ENCODE measurements at places on chromosomes 12 and 14. TPM values are rescaled to one million over a fixed set of nuclear protein-coding genes. Genes with fewer than 3 reads are reported as not detected.
A peak's percentile ranks its signal among the peaks of the same experiment; 100 is the strongest.

The RALGAPA1 gene
- 50.1 TPM for total RNA-seq

The PSMA3 gene
- 189 TPM for total RNA-seq

The LRFN5 gene
- total RNA-seq = not detected

The OTUB2 gene
- 0.47 TPM for total RNA-seq

The RASSF8 gene
- total RNA-seq = 0.33 TPM

The FBRSL1 gene
- 67.2 TPM for total RNA-seq

The CCND2 gene
- total RNA-seq = 438 TPM

The MFAP5 gene
- total RNA-seq = not detected

The FAM186B gene
- total RNA-seq = 0.20 TPM

The AVPR1A gene
- not detected for total RNA-seq

DNA sequence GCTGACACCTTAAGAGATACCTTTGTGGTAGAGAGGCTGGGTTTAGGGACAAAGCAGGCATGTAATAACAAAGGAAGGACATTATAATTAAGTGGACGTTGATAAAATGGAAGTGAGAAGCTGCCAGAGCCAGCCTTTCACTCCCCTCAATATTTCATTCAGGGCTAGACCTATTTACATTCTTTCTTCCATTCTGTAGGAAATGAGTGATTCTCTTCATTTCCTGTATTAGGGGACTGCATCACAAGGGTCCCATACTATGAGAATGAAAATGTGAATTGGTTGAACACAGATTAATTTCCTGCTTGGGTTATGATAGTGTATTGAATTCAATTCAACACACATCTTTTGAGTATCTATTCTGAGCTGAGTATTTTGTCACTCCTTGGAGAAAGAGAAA lies 143.0 kb downstream of the OTOGL start:
- no peaks in the 10 kb centered on the region for H3K36me3 ChIP-seq
- no peak overlapping the region for H3K27ac ChIP-seq
- no peaks in the 10 kb centered on the region for H3K27me3 ChIP-seq
- H3K4me3 ChIP-seq = no peak overlapping the region
- DNase-seq = no peak
- H3K4me1 ChIP-seq = no peaks in the 10 kb centered on the region

DNA sequence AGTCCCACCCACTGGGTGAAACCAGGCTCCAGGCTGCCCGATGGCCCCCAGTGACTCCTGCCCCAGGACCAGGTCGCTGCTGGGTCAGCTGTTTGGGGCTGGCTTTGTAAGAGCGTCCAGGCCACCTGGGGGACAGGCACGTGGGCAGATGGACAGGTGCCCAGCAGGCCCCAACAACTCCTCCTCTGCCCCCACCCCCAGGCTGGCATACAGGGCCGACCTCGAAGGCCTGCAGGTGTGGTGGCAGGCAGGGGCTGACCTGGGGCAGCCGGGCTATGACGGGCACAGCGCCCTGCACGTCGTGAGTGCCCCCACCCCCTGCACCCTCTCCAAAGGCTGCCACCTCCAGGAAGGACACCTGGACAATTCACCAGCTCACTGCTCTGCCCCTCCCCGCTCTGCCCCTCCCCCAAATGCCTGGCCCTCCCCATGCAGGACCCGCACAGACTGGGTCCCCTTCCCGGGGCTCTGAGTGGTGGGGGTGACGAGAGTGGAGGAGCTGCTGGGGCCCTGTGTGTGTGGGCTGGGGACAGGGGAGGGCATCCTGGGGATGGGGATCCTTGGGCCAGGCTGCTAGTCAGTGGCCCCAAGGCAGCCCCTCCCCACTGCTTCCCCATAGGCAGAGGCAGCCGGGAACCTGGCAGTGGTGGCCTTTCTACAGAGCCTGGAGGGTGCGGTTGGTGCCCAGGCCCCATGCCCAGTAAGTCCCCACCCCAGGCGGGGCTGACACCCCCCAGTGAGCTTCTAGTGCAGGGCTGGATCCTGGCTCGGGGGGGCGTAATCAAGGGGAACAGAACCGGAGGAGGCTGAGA lies 26.0 kb downstream of the ASPG start:
- H3K36me3 ChIP-seq = no peaks in the 10 kb centered on the region
- H3K4me3 ChIP-seq = no peak overlapping the region
- H3K4me1 ChIP-seq = no peaks in the 10 kb centered on the region
- no peak overlapping the region for H3K27ac ChIP-seq

DNA sequence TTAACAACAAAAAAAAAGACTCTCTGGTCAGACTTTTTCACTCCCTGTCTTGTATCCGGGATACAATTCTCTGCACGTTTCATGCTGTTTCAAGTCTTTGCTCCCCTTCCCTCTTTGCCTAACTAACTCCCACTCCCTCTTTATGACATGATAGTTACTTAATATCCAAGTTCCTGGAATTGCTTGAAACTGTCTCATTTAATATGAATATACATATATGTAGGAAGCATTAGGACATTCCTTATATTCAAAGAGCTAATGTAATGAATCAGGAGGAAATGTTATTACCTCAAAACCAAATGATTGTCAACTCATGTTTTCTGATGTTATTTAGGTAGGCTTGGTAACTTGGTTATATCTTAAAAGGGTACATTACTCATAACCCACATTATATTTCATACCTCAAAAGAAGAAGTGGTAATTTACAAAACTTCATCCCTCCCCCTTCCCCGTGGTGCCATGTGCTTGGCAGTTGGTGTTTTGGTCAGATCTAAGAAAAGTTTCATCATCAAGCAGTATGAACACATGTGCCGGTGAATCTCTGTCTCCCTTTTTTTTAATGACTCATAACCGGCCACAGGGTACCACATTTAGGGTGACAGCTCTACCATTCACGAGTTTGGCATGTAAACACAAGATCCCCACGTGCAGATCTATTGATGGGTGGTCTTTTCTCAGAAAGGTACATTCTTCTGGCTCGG lies 56.5 kb downstream of the HCAR2 start:
- no peak for DNase-seq
- peak overlapping the region; percentile 17 for H3K27ac ChIP-seq
- peak overlapping the region; percentile 59 for H3K4me3 ChIP-seq
- H3K4me1 ChIP-seq = peaks cover 14% of the 10 kb centered on the region

DNA sequence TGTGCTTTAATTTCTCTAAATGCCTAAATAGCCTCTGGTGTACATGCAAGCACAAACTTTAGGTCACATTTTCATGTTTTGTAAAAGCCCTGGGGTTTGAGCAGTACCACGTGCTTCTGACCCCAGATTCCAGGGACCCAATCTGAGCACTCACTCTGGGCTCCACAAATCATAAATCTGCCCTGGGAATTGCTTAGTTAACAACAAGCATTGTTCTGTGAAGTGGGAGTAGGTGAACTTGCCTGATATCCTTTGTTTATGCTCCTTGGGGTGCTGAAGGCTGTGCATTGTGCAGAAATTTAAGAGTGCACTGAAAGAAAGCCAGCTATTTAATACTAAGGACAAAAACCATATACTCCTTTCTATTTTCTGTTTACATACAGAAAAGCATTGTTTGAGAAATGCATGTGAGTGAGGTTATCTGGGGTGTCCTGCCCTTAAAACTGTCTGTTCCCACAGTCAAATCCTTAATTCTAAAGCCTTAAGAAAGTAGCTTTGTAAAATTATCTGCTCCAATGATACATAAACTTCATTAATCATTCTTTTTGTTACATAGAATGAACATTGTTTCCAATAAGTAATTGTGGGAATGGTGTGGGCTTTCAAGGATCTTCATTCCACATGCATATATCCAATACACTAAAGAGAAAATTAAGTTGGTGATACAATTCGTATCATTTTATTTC lies 258.6 kb upstream of the NPAS3 start:
- no peaks in the 10 kb centered on the region for H3K27me3 ChIP-seq
- H3K36me3 ChIP-seq = no peaks in the 10 kb centered on the region
- no peak overlapping the region for H3K4me3 ChIP-seq

DNA sequence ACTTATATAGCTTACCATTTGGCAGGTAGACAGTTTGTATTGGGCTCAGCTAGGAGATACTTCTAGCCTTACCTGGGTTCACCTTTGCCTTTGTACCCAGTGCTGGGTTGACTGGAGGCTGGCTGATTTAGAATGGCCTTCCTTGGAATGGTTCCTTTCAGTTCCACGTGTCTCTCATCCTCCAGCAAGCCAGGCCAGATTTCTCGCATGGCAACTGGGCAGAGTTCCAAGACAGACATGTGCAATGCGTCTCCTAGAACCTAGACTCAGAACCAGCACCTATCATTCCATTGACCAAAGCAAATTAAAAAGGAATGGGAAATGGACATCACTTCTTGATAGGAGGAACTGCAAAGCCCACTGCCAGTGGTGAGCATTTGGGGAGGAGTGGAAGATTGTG lies 79.1 kb upstream of the BDKRB2 start:
- peaks cover 6% of the 10 kb centered on the region for H3K27me3 ChIP-seq
- no peaks in the 10 kb centered on the region for H3K36me3 ChIP-seq
- peaks cover 13% of the 10 kb centered on the region for H3K4me1 ChIP-seq

- H3K4me3 ChIP-seq = no peak overlapping the region
- H3K27ac ChIP-seq = no peak overlapping the region
- H3K4me1 ChIP-seq = no peaks in the 10 kb centered on the region
These were observed 273.7 kb downstream of the DAD1 start for GRCh38 chr14:22315336-22315735.

- no peak for DNase-seq
- no peaks in the 10 kb centered on the region for H3K27me3 ChIP-seq
- H3K27ac ChIP-seq = no peak overlapping the region
- peaks cover 27% of the 10 kb centered on the region for H3K36me3 ChIP-seq
- H3K4me1 ChIP-seq = no peaks in the 10 kb centered on the region
These were observed 184.4 kb upstream of the SLC38A2 start for GRCh38 chr12:46556819-46557524.

GRCh38 chr12:124111006-124111405 lies 138.0 kb downstream of the ZNF664 start:
- no peaks in the 10 kb centered on the region for H3K27me3 ChIP-seq
- peaks cover 3% of the 10 kb centered on the region for H3K4me1 ChIP-seq
- no peak overlapping the region for H3K4me3 ChIP-seq
- no peak overlapping the region for H3K27ac ChIP-seq
- no peak for DNase-seq

DNA sequence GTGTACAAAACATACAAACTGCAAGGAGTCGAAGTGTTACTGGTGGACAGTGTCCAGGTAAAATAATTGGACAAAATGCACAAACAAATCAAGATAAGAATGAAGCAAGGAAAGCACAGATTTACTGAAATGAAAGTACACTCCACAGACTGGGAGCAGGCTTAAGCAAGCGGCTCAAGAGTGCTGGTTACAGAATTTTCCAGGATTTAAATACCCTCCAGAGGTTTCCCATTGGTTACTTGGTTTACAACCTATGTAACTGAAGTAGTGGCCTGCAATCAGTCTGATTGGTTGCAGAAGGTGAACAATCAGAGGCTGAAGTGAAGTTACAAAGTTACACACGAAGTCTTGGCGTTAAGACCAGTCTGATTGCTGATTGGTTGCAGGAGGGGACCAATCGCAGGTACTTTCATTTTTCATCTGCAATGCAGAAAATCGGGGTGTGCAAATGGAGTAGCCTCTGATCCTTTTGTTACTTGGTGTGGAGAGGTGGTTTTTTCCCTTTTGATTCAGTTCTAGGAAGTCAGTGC lies 11.6 kb upstream of the SCN8A start:
- no peak overlapping the region for H3K4me3 ChIP-seq
- no peak for DNase-seq
- no peaks in the 10 kb centered on the region for H3K36me3 ChIP-seq
- H3K4me1 ChIP-seq = no peaks in the 10 kb centered on the region
- peaks cover 29% of the 10 kb centered on the region for H3K27me3 ChIP-seq

GRCh38 chr12:97943359-97943758 lies 480.8 kb downstream of the RMST start:
- H3K27me3 ChIP-seq = no peaks in the 10 kb centered on the region
- DNase-seq = no peak
- H3K4me3 ChIP-seq = no peak overlapping the region
- H3K27ac ChIP-seq = no peak overlapping the region

DNA sequence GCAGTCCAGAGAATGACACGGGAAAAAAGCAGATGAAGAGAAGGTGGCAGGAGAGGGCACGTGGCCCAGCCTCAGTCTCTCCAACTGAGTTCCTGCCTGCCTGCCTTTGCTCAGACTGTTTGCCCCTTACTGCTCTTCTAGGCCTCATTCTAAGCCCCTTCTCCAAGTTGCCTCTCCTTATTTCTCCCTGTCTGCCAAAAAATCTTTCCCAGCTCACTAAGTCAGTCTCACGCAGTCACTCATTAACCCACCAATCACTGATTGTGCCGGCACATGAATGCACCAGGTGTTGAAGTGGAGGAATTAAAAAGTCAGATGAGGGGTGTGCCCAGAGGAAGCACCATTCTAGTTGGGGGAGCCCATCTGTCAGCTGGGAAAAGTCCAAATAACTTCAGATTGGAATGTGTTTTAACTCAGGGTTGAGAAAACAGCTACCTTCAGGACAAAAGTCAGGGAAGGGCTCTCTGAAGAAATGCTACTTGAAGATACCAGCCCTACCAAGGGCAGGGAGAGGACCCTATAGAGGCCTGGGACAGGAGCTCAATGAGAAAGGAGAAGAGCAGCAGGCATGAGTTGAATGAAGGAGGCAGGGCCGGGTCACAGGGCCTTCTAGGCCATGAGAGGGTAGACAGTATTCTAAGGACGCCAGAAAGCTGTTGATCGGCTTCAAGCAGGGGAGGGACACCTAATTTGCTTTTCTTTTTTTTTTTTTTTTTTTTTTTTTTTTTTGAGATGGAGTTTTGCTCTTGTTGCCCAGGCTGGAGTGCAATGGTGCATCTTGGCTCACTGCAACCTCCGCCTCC lies 40.9 kb downstream of the DAD1 start:
- peaks cover 87% of the 10 kb centered on the region for H3K36me3 ChIP-seq
- DNase-seq = no peak
- peaks cover 88% of the 10 kb centered on the region for H3K4me1 ChIP-seq
- H3K4me3 ChIP-seq = peak overlapping the region; percentile 86
- H3K27ac ChIP-seq = peak overlapping the region; percentile 99
- no peaks in the 10 kb centered on the region for H3K27me3 ChIP-seq

DNA sequence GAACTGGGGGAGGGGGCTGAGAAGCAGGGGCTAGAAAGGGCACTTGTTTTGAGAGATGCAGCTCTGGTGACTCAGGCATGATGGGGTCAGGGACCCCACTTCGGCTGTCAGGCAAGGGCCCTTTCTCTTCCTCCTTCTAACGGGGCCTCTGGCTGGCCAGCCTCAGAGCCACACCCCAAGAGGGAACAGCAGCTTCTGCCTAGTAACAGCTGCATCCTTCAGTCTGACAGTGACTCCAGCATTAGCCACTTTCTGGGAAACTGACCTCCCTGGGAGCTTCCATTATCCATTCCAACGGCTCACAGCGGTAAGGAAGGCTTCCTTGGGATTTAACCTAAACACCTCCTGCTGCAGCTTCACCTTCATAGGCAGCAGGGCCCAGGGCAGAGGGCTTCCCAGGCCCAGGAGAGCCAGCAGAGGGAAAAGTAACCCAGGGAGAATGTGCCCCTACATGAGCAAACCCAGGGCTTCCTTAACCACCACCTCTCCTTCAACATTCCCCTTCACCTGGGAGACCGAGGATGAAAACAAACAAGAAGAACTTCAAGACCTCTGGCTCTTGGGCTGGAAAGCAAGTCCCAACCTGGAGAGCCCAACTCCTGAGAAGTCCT lies 2.7 kb downstream of the NCKAP5L start:
- no peak overlapping the region for H3K27ac ChIP-seq
- DNase-seq = no peak
- peaks cover 34% of the 10 kb centered on the region for H3K4me1 ChIP-seq
- H3K27me3 ChIP-seq = no peaks in the 10 kb centered on the region

- H3K4me3 ChIP-seq = no peak overlapping the region
- no peak overlapping the region for H3K27ac ChIP-seq
- no peaks in the 10 kb centered on the region for H3K27me3 ChIP-seq
- no peaks in the 10 kb centered on the region for H3K36me3 ChIP-seq
- no peaks in the 10 kb centered on the region for H3K4me1 ChIP-seq
- no peak for DNase-seq
These were observed 645.4 kb upstream of the ATXN7L3B start for GRCh38 chr12:73892201-73892600.

Measured in activated naive CD8-positive, alpha-beta T cell treated with anti-CD3 and anti-CD28 coated beads, Interleukin-2, amount 10 ng/mL, durations not matched to agents 7 days and 5 days (primary cell).